AG08396 (cell line): ENCODE measurements at places on chromosomes 3 and 15.
A peak's percentile ranks its signal among the peaks of the same experiment; 100 is the strongest.

GRCh38 chr3:52710512-52710911, 4.6 kb downstream of the SPCS1 start:
- no peak for DNase-seq

- no peak for DNase-seq
Observed at GRCh38 chr3:60146121-60146520, 1096.3 kb upstream of the CFAP20DC start.

DNA sequence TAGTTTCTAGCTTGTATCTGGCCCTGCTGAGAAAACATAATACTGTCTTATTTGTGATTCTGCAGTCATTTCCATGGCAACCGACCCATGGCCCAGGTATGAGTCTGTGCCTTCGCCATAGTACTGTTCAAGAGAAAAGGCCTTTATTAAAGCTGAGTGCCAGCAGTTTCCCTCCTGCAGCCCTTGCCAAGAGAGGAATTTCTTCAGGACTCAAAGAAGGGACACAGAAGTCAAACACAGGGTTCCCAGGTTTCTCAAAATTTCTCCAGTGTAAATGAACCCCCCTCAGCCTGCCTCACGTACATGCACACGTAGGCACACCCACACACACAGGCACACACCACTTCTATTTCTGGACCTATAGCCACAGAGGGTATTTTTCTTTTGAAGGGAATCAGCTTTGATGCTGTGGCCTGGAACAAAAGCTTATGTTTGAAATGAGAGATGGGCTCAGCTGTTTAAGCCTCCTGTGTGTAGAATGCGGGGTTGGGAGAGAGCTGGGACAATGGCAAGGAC, 269.2 kb downstream of the PDCD6IP start:
- DNase-seq, result no peak

- DNase-seq, result peak; percentile 72
Observed at GRCh38 chr3:195892105-195893043, 16.0 kb downstream of the TNK2 start.

DNA sequence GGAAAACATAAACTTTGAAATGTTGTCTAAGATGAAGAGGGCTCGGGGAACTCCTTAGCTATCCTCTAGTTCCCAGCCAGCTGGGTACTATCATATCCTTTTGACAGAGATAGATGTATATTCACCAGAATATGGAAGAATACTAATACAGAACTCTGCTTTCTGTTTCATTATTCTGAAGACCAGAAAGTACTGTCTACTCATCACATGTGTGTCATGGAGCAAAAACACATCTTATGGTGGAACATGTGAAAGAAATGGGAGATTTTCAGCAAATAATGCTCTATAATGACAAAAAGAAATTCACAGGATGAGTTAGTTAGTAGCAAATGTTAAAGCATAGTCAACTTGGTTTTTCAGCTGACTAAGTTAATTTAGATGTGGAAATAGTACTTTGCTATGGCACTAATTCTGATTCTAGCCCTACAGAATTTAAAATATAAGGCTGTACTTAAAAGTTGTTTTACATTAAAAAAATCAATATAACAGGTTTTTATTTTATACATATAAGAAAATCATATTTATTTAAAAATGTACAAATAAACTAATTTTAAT, 16.5 kb downstream of the ISL2 start:
- DNase-seq, result no peak

DNA sequence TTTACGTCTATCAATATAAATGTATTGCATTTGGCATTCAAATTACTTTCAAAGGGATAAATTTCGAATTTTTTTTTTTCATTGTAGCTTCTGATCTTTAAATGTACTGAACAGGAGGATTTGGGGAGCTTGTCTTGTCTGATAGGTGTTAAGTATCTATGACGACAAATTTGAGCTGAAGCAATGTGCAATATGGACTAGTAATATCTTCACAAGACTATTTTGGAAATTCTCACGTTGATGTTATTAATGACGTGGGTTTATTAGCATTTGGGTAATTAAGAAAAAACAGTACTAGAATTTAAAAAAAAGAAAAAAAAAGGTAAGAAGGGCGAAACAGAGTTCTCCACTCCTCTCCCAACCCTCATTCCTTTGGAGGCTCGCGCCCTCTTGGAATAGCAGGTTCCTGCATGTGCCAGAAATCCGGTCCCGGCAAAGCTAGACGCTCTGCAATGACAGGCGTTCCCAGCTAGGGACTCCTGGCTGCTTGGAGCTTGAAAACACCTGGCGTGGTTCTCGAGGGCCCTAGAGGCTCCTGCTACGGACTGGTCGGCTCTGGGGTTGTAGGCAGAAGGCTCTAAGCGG, 648 bp upstream of the P2RY1 start:
- DNase-seq, result no peak

DNA sequence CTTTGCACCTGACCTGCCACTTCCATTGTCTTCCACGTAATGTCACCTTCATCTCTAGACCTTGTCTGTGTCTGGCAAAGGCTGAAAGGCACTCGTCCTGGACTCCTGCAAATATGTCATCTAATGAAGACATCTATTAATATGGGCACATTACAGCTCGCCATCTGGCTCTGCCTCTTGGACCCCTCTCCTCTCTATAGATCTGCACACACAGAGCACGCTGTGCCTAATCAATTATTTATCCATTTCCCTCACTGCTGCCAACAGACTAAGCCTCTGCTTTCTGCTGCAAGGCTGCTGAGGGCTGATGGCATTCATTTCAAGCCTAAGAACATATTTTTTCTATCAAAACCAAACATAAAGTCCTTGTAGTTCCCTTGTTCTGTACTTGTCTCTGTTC, 573.0 kb downstream of the TUSC7 start:
- DNase-seq, result no peak

DNA sequence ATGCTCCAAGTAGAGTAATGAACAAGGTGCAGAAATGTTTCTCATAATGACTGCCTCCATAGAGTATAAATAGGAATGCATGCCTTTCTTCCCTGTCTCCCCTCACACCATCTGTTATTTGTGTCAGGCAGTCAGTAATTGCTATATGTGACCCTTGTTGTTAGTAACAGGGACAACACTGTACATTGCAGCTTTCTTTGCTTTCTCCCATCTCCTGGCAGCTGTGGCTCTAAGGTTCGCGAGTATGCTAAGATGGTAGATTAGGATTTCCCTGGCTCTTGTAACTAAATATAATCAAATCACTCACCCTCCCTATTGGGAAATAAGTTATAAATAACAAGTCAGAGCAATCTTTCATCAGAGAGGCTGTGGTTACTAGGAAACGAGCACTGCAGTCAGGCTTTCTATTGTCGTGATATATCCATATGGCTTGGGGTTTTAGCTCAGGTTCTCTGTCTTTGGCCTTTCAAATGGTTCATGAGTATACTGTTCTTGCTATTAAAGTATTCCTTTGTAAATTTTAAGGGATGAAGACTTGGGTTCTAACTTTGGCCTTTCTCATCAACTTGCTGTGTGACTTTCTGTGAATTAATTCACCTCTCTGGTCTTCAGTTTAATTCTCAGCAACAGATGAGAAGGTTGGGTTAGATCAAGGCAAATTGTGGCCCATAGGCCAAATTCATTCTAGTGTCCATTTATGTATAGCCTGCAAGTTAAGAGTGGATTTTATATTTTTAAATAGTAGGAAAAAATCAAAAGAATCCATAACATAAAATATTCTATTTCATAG, 8.1 kb upstream of the MINDY4B start:
- DNase-seq, result peak; percentile 12

- DNase-seq, result no peak
Observed at GRCh38 chr3:140521751-140522445, 156.0 kb upstream of the TRIM42 start.
